ENCODE measurements at places on chromosomes 2 and 18.

DNA sequence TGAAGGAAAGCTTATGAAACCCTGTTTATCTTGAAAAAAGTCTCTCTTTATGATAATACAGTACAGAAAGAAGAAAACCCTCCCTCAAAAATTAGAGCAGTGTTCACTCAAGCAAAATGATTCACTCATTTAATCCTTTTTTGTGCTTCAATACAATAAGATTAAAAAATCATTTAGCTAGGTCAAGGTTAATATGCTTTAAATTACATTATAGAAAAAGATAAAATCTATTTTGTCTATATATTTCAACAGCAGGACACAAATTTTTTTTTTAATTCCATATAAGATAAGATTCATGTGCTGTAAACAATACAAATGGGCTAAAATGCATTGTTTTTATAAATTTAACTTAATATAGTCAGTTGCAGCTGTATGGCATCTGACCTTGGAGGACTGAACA lies 176.9 kb downstream of the KCNE4 start:
- no peaks in the 10 kb centered on the region for H3K27me3 ChIP-seq
- no peak for DNase-seq
- no peak overlapping the region for H3K27ac ChIP-seq
- H3K4me1 ChIP-seq, result no peaks in the 10 kb centered on the region
- no peak overlapping the region for H3K4me3 ChIP-seq

DNA sequence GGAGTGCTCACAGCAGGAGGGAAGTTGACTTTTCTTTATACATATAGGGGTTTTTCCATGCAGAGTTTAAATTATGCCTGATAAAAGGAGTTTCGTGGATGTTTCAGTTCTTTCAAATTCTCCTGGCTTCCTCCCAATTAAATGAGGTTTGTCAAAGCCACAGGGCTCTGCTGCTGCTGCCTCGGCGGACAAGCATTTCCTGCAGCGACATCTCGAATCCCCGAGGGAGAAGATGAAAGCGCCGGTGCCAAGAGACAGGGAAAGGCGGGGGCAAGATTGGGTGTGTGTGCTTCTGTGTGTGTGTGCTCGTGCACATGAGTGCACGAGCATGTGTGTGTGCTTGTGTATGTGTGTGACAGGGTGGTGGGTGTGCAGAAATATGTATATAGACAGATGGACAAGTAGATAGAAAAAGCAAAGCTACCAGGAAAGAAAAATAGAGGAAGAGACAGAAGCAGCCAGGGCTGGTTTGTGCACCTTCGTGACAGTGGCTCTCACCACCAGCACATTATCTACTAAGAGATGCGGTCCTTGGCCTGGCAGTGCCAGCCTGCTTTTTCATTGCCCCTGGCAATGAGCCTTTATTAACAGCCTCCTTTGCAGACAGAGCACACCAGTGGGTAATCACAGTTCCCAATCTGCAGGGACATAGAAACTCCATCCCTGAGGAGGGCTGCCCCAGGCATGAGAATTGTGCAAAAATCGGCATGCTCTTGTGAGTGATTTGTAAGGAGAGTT lies 76.2 kb downstream of the CDK15 start:
- H3K27ac ChIP-seq, result peak overlapping the region; percentile 17
- peaks cover 2% of the 10 kb centered on the region for H3K36me3 ChIP-seq
- H3K4me3 ChIP-seq, result peak overlapping the region; percentile 34
- DNase-seq, result peak; percentile 24
- peaks cover 37% of the 10 kb centered on the region for H3K27me3 ChIP-seq

DNA sequence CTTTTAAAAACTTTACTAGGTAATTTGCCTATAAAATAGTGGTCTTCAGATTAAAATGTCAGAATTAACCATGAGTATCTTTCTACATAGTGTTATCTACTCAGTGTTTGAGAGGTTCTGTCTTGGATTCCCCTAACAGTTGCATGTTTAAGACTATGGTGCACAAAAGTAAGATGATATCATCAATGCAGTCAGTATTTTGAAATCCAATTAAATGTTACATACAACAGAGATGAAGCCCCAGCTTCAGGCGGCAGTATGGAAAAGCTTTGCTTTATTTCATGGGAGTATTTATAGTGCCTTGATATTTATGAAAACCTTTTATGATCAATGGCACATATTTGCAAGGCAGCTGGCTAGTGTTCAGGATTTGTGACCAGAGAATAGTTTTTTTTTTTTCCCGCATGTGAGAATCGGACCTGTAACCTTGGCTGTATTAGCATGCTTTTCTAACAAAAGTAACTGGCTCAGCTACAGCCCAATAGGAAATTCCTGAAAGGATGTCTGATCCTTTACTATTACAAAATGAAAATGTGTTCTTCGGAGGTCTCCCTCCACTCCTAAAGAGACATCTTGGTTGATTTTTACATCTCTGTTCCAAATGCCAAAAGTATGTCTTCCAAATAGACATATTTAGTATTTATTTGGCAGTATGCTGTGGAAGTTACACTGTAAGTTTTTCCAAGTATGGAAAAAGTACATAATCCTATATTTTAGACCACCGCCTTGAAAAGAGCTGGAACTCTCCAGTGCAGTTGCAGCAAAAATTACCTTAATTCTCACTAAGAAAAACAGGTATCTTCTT lies 319.3 kb upstream of the UBE2E3 start:
- H3K27ac ChIP-seq, result no peak overlapping the region
- H3K4me1 ChIP-seq, result no peaks in the 10 kb centered on the region
- no peaks in the 10 kb centered on the region for H3K36me3 ChIP-seq
- H3K4me3 ChIP-seq, result no peak overlapping the region
- no peak for DNase-seq
- peaks cover 12% of the 10 kb centered on the region for H3K27me3 ChIP-seq

GRCh38 chr2:62309465-62310091 lies 113.7 kb downstream of the B3GNT2 start:
- H3K4me3 ChIP-seq, result peak overlapping the region; percentile 76
- no peaks in the 10 kb centered on the region for H3K36me3 ChIP-seq
- H3K27me3 ChIP-seq, result no peaks in the 10 kb centered on the region

GRCh38 chr2:148930046-148930775 lies 55.2 kb downstream of the KIF5C start:
- no peak for DNase-seq
- H3K27ac ChIP-seq, result no peak overlapping the region
- peaks cover 21% of the 10 kb centered on the region for H3K4me1 ChIP-seq
- no peaks in the 10 kb centered on the region for H3K27me3 ChIP-seq
- no peaks in the 10 kb centered on the region for H3K36me3 ChIP-seq
- no peak overlapping the region for H3K4me3 ChIP-seq

DNA sequence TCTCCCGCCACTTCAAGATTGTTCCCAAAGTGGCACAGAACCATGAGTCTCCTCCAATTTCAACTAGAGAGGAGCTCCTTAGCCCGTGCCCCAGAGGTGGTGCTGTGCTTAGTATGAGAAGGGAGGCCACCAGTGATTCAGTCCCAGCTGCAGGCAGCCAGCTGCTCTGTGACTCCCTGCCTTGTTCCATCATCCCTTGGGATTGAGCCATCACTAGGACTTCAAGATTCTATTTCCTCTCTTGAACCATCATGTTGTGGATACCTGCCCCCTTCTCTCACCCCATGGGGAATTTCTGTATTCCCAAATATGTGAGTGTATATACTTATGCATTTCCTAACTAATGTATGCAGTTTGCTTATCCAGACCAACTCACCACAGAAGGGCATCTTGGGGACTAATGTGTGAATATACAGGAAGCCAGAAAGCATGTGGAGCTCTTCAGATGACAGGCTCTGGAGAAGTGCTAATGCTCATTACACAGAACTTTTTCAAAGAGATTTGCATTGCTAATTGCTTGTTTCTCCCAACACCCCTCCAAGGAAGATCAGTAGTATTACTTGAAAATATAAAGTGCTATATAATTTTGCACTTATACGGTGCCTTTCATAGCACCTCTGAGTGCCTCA lies 111.0 kb upstream of the MAP3K20 start:
- no peak overlapping the region for H3K27ac ChIP-seq
- no peak overlapping the region for H3K4me3 ChIP-seq
- peaks cover 1% of the 10 kb centered on the region for H3K27me3 ChIP-seq
- no peak for DNase-seq

- peak within 1 kb of the TSS; percentile 93 for H3K27ac ChIP-seq
- H3K4me3 ChIP-seq, result peak within 1 kb of the TSS; percentile 86
- peaks cover 52% of the 10 kb centered on the region for H3K4me1 ChIP-seq
- peak; percentile 94 for DNase-seq
Observed at GRCh38 chr2:203706403-203706802, at the start of gene CD28. Gene CD28 (plus strand): TSS chr2:203706639. CDS start chr2:203706697, 58 bp downstream.

DNA sequence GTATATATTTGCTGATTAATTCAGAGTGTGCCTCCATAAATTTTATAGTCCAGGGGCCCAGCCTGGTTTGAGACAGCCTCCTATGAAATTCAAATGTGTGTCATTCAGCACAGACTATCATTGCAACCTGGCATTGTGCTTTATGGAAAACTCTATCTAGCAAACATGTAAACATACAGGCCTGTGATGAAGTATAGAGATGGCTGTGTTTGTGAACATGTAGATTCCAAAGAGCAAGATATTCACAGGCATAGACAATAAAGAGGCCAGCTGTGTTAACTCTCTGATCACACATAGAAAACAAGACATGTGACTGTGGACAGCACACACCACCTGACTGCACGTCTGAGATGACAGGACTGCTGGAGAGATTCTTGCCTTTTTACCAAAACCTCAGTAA lies 297.9 kb downstream of the EN1 start:
- no peaks in the 10 kb centered on the region for H3K4me1 ChIP-seq
- no peak for DNase-seq
- no peaks in the 10 kb centered on the region for H3K36me3 ChIP-seq
